ENCODE measurements at places on chromosomes 12 and 14.

- no peak for DNase-seq
These were observed 22.8 kb upstream of the IGF1 start for GRCh38 chr12:102503056-102503681.

DNA sequence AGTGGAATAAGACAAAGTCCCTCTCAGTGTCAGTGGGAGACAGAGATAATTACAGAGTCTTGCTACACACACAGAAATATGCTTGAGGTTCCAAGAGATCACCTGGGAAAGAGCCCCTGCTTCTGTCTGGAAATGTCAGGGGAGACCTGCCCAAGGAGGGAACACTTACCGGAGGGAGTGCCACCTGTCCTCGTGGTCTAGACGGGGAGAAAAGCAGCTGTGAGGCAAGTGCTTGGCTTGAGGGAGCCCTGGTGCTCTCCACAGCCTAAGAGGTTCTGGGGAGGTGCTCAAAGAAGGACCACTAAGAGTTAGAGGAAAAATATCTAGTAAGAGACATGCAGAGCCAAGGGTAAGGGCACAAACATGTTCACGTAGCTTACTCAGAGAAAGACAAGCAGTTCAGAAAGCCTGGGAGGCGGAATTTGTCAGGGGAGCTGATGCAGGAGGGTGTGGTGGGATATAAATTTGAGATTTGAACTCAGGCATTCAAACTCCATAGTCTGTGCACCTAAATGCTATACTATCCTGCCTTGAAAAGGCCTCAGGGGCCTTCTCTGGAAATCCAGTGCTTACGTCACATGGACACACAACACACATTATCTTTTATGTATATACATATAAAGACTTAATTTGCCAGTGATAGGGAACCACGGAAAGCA, 38.2 kb upstream of the GNPNAT1 start:
- DNase-seq, result no peak

- no peak for DNase-seq
These were observed 34.6 kb upstream of the ADGRD1 start for GRCh38 chr12:130919086-130919485.

DNA sequence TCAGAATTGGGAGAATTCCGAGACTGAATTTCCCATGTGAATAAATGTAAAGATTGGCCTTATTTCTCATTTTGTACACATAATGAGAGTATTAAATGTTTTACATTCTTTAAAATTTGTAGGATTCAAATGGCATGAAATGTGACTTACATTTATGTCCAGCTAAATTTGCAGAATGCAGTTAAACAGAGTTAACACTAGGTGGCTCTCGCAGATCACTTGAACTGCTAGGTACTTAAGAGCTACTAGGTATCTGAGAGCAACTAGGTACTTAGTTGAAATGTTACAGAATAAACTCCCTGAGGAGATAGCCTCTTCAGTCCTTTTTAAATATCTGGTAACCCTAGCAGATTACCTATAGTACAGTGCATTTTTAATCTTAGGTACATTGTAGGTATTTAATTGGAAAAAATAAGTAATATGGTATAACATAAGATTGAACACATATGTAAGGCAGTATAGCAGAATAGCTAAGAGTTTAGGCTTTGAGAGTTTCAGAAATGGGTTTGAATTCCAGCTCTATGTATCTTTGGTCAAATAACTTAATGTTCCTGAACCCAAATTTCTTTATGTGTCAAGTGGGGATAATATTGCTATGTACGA, 73.8 kb downstream of the KIAA0586 start:
- DNase-seq, result no peak

DNA sequence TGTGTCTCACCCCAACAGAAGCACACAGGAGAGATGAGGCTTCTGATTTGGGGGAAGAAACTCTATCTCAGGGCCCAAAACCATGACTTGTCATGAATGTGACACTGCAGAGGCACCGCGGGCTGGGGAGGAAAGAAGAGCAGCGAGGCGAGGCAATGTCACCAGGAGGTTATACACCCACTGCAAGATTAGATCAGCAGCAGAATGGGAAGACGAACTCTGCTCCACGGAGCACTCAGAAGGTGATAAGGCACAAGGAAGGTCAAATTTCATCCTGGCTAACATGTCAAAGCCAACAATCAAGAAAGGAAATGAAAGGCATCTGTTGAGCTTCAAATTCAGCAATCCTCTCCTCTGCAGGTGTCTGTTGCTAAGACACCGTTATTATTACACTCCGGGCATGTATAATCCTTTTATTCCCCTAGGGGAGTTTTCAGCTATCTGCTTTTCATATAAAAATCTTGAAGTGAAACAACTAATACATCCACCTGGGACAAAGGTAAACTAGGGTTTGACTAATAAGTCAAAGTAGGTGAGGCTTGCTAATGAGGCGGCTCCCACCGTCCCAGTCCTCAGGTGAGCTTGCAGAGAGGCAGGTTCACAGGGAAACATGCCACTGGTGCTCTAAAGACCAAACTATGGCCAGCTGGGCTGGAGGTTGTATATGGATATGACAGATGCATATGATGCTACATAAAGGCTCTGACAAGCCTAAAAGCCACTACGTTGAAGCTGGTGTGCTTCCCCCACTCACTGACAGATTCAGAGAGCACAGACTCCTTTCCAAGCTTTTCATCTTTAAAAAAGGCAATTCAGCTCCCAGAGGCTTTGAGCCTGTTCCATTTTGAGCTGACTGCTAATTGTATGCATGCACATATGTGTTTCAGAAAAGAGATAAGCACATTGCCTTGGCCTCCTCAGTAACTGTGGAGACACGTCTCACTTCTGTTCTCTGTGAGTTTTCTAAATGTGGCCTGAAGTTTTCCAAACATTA, 221.2 kb downstream of the NELL2 start:
- no peak for DNase-seq

GRCh38 chr12:109523504-109523903, 46.1 kb downstream of the UBE3B start:
- DNase-seq, result no peak

- DNase-seq, result no peak
These were observed 29.1 kb downstream of the JDP2 start for GRCh38 chr14:75456997-75457335.

GRCh38 chr12:77189901-77190416, 124.6 kb upstream of the E2F7 start:
- no peak for DNase-seq

DNA sequence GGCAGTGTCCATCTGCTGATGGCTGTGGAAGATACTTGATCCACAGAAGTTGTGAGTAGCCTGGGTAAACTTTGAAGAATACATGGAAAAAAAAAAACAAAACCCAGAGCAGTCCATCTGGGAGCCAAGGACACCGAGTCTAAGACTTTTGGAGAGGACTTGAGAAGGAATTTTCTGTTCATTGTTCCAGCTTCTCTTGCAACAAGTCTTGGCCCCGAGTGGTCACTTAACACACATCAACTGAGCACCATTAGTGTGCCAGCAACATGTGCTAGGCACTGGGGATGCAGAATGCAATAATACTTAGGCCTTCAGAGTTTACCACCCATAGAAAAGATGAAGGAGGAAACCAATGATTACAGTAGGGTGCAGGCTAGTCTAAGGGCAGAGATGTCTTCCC, 266.7 kb downstream of the EMP1 start:
- DNase-seq, result no peak

- no peak for DNase-seq
These were observed 53.9 kb upstream of the NCOR2 start for GRCh38 chr12:124621296-124621660.

GRCh38 chr12:132558861-132559623, 51.3 kb downstream of the LRCOL1 start:
- no peak for DNase-seq

DNA sequence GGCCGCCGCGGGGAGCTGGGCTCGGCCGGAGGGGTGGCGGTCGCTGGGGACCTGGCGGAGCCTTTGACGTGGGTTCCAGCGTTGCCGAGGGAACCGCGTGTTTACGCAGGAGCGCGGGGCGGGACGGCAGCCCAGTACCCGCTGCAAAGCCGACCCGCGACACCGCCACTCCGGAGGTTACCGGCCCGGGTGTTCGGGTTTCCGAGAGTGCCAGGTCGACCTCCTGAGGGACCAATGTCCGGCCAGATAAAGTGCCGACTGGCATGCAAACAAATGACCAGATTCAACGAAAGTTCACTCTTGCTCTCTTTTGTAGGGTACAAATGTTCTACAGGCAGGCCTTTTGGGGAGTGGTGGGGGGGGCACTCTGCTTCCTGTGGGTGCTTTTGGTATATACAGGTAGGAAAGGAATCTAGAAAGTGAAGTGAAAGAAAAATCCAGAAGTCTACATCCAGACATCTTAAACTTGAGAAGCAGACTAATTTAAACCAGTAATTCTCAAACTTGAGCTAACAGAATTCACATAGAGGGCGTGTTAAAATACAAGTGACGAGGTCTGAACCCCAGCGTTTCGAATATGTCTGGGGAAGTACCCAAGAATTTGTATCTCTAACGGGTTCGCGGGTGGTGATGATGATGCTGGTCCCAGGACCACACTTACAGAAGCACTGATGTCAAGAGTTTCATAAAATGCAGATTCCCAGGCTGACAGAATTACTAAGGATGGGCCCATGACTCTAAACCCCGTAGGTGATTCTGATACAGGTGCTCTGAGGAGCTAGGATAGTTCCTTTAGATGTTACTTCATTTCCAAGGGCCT, at the start of gene GPR135:
TSS of gene GPR135 (minus strand) at position 65 of the 820 bp plus-strand sequence. CDS start 154 bp downstream, outside the sequence.
- no peak for DNase-seq

GRCh38 chr14:74983343-74983742, 19.4 kb upstream of the EIF2B2 start:
- no peak for DNase-seq

- no peak for DNase-seq
These were observed 80.1 kb downstream of the FAR2 start for GRCh38 chr12:29229158-29229505.

GRCh38 chr14:105859717-105860614, 333.6 kb downstream of the TMEM121 start:
- DNase-seq, result no peak

- DNase-seq, result no peak
These were observed 138.8 kb downstream of the CALM1 start for GRCh38 chr14:90535556-90536090.

DNA sequence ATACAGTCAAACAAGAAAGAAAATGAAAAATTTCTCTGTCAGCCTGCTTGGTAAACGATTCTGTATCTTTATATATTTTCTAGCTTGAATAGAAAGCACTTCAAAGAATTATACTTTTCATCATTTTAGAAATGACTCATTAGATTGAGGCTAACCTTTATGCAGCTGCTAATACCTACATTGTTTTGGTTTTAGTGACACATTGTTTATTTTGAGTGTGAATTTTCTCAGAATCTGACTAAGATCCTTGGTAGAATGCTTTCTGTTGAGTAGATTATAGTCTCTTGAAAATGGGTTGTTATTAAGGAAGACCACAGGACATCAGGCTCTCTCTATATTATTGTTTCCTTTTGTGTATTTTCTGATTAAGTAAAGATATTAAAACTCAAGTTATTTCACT, at the start of gene PMCH:
TSS of gene PMCH (minus strand) at position 45 of the 400 bp plus-strand sequence. CDS start 63 bp downstream, outside the sequence.
- DNase-seq, result no peak

- no peak for DNase-seq
These were observed 96.6 kb downstream of the SUDS3 start for GRCh38 chr12:118472940-118473339.

GRCh38 chr12:32558903-32559302, 120.2 kb upstream of the DNM1L start:
- peak; percentile 36 for DNase-seq

DNA sequence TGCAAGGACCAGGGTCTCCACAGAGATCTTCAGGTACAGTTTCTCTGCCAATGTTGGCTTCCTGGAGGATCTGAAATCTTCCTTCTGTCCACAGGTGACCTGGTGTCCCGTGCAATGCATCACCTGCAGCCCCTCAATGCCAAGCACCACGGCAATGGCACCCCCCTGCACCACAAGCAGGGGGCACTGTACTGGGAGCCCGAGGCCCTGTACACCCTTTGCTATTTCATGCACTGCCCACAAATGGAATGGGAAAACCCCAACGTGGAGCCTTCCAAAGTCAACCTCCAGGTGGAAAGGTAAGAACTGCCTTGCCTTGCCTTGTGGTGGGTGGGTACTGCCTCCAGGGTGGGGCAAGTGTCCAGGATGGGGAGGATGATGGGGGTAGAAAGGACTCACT, 141.8 kb upstream of the PWP1 start:
- DNase-seq, result no peak

DNA sequence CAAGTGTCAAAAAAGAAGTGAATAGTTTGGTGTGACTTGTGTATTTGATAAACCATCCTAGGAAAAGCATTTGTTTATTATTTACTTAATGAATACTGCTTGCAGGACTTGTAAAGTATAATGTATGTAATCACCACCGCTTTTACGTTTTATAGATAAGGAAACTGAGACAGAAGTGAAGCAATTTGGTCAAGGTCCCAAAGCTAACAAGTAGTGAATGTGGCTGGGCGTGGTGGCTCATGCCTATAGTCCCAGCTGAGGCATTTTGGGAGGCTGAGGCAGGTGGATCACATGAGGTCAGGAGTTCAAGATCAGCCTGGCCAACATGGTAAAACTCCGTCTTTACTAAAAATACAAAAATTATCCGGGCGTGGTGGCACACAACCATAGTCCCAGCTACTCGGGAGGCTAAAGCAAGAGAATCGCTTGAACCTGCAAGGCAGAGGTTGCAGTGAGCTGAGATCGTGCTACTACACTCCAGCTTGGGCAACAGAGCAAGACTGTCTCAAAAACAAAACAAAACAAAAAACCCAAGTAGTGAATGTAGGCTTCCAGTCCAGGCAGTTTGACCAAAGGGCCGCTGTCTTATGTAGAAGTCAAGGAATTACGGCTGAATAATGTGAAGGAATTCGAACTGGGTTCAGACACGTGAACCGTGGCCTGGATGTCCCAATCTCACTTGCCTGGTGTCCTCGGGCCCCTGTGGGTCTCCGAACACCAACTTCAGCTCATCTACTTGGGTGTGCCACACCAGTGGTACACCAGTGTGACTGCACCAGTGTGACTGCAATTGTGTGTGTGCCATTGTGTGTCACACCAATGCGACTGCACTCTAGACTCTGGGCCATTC, 88.3 kb upstream of the MED13L start:
- no peak for DNase-seq

All from GM12892 (cell line).